Esophagus (tissue), 2 donors: ENCODE measurements at places on chromosomes 4 and X. TPM values are rescaled to one million over a fixed set of nuclear protein-coding genes. Genes with fewer than 3 reads are reported as not detected.

Gene SOWAHB
- 6.2 TPM for polyA plus RNA-seq

Gene GYPB
- not detected for polyA plus RNA-seq

Gene BEX1
- 0.35 TPM for polyA plus RNA-seq

Gene JADE3
- polyA plus RNA-seq, result 2.3 TPM

Gene NFKB1
- 6.9 TPM for polyA plus RNA-seq

Gene CTAG1A
- polyA plus RNA-seq, result not detected

Gene PFKFB1
- polyA plus RNA-seq, result 0.26 TPM

Gene MAGED4
- polyA plus RNA-seq, result 2.1 TPM

Gene TSPAN7
- 6.1 TPM for polyA plus RNA-seq

Gene FOXR2
- not detected for polyA plus RNA-seq

Gene FRMPD4
- polyA plus RNA-seq, result not detected

Gene CFI
- polyA plus RNA-seq, result 5.7 TPM

Gene ENPEP
- polyA plus RNA-seq, result 0.10 TPM

Gene SSX2B
- not detected for polyA plus RNA-seq

Gene SRPX2
- 39.7 TPM for polyA plus RNA-seq

Gene APEX2
- polyA plus RNA-seq, result 6.6 TPM

Gene WFS1
- 8.2 TPM for polyA plus RNA-seq

Gene CSN1S1
- polyA plus RNA-seq, result not detected

Gene AFM
- polyA plus RNA-seq, result not detected

Gene PHOX2B
- not detected for polyA plus RNA-seq

Gene FGFR3
- polyA plus RNA-seq, result 97.6 TPM

Gene RHOXF2
- not detected for polyA plus RNA-seq

Gene HSFX2
- 0.21 TPM for polyA plus RNA-seq

Gene ARR3
- not detected for polyA plus RNA-seq

Gene MAGEA1
- not detected for polyA plus RNA-seq

Gene GIMD1
- not detected for polyA plus RNA-seq

Gene PLP2
- polyA plus RNA-seq, result 267 TPM

Gene CHRDL1
- 3.8 TPM for polyA plus RNA-seq

Gene LANCL3
- polyA plus RNA-seq, result 0.98 TPM

Gene DMRTC1
- not detected for polyA plus RNA-seq

Gene SOX3
- polyA plus RNA-seq, result not detected

Gene ARHGEF6
- polyA plus RNA-seq, result 1.3 TPM
